Stimulated activated CD4-positive, alpha-beta T cell treated with anti-CD3 and anti-CD28 coated beads, Interleukin-1b, Interleukin-23, amount 100 ng/mL, for 24 hours (primary cell): ENCODE measurements at places on chromosomes 1 and 21.

GRCh38 chr1:37657620-37658412 lies 23.1 kb upstream of the RSPO1 start:
- no peak for DNase-seq

GRCh38 chr1:8031176-8031785 lies 5.2 kb upstream of the ERRFI1 start:
- DNase-seq, result no peak

GRCh38 chr21:31671146-31671716 lies 11.7 kb downstream of the SOD1 start:
- no peak for DNase-seq

GRCh38 chr1:181077576-181078242 lies 10.8 kb upstream of the IER5 start:
- no peak for DNase-seq

GRCh38 chr21:44473915-44474555 lies 18.7 kb downstream of the LRRC3 start:
- no peak for DNase-seq

DNA sequence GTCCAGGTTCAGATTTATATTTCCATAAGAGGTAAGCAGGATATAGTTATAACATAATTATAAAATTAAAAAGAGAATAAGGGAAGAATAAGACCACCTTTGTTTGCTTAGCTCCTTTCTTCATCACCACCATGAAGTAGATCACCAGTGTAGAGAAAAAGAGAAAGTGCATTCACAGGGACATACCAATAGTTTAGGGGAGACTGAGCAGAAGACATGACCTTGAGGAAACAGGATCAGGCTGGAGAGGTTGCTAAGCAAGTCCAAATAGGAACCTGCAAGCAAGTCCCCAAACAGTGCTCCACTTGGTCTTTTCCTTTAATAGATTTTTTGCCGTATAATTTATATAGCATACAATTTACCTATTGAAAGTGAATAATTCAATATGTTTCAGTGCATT lies 63.0 kb downstream of the KCNT2 start:
- DNase-seq, result no peak

DNA sequence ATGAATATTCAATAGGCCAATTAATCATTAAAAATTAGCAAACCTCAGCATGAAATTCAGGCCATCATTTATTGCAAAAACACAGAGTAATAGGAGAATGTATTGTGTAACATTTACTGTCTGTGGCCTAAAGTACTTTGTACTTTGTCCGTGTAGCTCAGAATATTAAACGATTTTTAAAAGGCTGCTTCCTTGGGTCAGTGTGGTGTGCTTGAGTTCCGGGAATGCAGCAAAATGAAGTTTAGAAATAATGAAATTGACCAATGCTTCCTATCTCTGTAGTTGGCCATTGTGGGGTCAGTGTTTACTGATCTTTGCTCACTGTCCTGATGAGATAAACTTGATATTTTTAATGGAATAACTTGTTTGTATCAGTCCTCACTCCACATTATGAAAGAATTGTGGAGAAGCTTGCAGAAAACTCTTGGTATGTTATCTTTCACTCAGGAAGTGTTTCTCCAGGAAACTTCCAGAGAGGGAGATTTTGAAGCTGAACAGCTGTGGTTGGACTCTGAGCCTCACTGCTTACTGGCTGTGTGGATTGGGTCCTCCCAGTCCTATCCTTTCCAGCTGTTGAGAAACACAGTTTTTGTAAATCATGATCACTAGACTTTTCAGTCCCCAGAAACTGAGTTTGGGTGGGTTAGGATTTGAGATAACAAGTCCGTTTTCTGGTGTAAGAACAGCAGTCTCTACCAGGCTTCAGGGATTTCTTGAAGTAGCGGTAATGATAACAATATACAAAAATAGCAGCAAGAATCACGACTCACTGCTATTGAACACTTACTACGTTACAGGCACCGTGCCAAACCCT lies 19.2 kb upstream of the MTARC1 start:
- no peak for DNase-seq

DNA sequence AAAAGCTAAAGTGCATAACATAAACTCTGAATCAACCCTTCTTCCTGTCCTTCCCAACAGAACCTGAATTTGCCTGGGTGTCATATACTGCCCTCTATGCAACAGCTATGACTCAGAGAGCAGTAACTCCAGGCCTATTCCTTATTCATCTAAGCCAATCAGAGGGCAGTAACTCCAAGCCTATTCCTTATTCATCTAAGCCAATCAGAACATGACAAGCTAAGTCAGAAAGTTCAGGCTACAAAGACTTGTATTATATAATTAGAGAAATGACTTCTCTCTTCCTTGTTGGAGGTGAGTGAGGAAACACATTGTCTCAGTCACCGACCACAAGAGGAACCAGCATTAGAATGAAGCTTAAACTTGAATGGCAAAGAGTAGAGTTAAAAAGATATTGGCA lies 26.2 kb upstream of the TADA1 start:
- DNase-seq, result no peak

- no peak for DNase-seq
These were observed 38.8 kb downstream of the DDR2 start for GRCh38 chr1:162670928-162671663.

- DNase-seq, result no peak
These were observed 55.5 kb upstream of the DYNLT5 start for GRCh38 chr1:66696771-66697170.

DNA sequence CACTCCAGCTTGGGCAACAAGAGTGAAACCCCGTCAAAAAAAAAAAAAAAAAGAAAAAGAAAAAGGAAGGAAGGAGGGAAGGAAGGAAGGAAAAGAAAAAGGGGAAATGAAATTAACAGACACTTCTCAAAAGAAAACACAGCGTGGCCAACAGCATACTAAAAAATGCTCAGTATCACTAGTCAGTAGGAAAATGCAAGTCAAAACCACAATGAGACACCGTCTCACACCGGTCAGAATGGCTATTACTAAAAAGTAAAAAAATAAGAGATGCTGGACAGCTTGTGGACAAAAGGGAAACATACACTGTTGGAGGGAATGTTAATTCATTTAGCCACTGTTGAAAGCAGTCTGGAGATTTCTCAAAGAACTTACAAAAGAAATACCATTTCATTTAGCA lies 369.5 kb upstream of the BRINP3 start:
- no peak for DNase-seq

DNA sequence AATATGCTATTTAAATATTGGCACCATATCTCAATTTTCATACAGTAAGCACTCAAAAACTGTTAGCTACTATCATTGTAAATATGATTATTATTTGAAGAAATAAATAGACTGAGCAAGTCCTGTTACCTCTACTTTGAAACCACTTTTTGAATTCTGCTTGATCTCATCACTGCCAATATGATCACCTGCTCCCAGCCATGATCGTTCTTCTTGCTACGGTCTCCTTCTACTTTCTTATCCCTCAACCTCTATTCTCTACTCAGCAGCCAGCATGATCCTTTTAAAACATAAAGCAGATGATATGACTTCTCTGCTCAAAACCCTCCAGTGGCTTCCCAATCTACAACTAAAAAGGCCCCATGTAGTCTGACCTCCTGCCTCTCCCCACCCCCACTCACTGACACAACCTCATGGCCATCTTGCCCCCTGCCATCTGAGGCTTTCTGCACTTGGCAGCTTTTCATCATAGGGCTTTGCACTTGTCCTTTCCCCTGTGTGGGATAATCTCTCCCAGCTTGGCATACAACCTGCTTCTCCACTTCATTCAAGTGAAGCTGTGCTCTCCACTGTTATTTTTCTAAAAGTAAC lies 27.2 kb downstream of the CD34 start:
- no peak for DNase-seq
